ENCODE measurements at places on chromosomes 6 and 20.

DNA sequence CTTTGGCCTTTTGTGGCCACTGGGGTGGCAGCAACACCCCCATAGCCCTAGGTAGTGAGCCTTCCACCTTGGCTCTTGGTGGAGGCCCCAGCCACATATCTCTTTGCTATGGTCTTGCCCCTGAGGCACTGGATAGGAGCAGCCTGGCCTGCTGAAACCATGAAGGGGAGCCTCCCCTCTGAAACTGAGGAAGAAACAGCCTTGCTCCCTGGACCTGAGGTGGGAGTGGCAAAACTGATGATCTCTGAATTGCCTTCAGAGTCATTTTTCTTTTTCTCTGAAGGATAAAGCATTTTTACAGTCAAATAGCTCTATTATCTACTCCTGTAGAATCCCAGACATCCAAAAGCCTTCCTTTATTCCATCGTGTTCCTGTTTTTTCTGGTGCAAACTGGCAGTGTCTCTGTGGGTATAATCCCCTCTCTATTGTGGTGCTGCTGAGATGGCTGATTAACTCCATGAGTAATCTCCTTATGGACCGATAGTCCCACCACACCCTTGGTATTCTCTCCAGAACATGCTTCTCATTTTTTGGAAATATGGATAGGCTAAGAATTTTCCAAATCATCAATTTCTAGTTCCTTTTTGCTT is 22.0 kb upstream of the PRSS35 start:
- no peak for DNase-seq

DNA sequence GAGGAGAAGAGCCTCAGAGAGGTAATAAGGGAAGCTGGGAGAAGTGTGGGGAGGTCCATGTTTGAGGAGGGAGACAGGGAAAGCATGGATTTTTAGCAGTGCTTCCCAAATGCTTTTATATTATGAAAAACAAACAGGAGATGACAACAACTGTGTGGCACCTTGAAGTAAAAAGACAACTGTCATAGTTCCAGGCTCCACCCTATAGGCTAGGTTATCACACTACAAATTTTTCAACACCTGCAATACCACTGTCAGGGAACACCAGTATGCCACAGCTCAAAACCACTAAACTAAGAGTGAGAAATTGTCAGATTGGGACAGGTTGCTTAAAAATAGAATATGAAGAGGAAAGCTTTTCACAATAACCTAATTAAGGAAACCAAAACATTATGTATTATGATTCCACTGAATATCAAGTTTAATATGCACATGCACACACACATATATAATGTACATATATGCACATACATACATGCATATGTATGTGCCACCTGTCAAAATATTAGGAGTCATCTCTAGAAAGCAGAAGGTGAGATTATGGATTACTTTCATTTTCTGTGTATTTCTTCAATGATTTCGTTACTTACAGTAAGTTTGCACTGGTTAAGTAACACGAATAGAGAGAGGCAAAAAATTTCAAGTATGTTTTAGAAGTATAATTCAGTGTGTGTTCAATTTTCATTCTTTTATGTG is 261.2 kb downstream of the PTPRK start:
- no peak for DNase-seq

DNA sequence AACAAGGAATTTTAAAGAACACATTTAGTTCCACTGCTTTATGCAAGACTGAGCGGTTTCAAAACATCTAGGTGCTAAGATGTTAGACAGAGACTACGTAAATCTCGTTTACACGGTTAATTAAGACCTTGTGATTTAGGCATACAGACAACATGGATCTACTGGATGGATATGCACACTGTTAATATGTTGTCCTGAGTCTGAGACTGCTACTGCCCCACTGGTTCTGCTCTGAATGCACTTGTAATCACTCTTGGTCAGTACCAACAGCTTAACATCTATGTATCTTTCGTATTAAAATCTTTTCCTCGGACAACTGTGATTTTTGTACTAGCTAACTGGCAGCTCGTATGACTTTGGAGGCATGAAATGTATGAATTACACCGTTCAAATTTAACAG is 3.1 kb downstream of the MAN1A1 start:
- DNase-seq: no peak

GRCh38 chr6:36039112-36039511 is 11.5 kb downstream of the MAPK14 start:
- DNase-seq: no peak

DNA sequence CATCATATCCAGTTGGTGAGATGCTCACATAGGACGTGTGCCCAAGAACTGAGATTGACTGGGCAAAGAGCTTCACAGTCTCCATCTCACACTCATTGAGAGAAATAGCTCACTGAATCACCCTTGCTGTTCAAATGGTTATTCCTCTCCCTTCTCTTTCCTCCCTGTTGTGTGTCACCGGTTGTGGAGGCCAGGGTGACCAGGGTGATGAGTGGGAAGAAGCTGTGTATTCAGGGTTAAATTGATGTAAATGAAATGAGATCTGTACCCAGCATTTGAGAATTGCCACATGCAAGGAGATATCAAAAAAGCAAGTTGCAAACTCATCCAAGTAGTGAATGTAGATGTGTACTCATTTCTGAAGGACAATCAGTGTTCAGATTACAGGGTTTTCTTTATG is 36.6 kb upstream of the VAPB start:
- no peak for DNase-seq

GRCh38 chr6:46953921-46954320 is 32.2 kb upstream of the ADGRF5 start:
- no peak for DNase-seq

GRCh38 chr20:35297155-35297554 is 4.9 kb upstream of the FAM83C start:
- DNase-seq: peak; percentile 15
